Spleen (tissue), 13 donors: ENCODE measurements at places on chromosomes 12 and 14. TPM values are rescaled to one million over a fixed set of nuclear protein-coding genes. Genes with fewer than 3 reads are reported as not detected.

The GDF3 gene
- total RNA-seq = 1.7 TPM

- no peaks in the 10 kb centered on the region for H3K36me3 ChIP-seq
- no peaks in the 10 kb centered on the region for H3K4me1 ChIP-seq
- H3K27ac ChIP-seq = no peak overlapping the region
- DNase-seq = no peak
Measured at GRCh38 chr12:117587631-117588287, 226.3 kb upstream of the NOS1 start.

- peaks cover 58% of the 10 kb centered on the region for H3K27me3 ChIP-seq
- H3K4me1 ChIP-seq = peaks cover 5% of the 10 kb centered on the region
- peak; percentile 89 for DNase-seq
- H3K36me3 ChIP-seq = no peaks in the 10 kb centered on the region
- no peak overlapping the region for H3K27ac ChIP-seq
Measured at GRCh38 chr14:74257078-74257940, 18.1 kb downstream of the VSX2 start.

GRCh38 chr14:92666251-92666650 is 82.2 kb downstream of the LGMN start:
- peaks cover 12% of the 10 kb centered on the region for H3K4me1 ChIP-seq
- peak overlapping the region; percentile 96 for H3K27ac ChIP-seq
- no peak overlapping the region for H3K4me3 ChIP-seq
- H3K36me3 ChIP-seq = peaks cover 27% of the 10 kb centered on the region
- H3K27me3 ChIP-seq = no peaks in the 10 kb centered on the region
- no peak for DNase-seq

DNA sequence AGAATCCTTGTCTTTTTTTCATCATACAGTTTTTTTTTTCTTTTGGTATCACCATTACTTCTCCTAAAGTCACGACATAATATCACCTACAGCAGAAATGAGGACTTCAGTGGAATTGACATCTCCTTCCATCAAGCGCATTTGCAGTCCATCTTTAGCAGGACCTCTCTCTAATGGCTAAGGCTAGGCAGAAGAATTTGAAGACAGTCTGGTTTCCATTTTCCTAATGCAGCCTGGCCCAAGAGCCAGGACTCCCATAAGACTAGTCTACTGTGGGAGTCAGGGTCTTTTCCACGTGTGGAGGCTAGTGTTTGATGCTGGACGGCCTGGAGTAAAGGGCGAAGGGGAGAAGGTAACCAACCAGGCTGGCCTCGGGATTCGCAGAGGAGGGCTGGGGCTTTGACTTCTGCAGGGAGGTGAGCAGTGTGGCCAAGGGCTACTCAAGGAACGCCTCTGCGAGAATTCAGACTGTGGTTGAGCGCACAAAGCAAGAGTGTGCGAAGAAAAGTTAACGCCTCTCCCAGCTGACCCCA is 769 bp upstream of the ZNF740 start:
- no peaks in the 10 kb centered on the region for H3K27me3 ChIP-seq
- peaks cover 32% of the 10 kb centered on the region for H3K36me3 ChIP-seq
- H3K4me3 ChIP-seq = peak overlapping the region; percentile 67
- H3K27ac ChIP-seq = peak overlapping the region; percentile 96
- peaks cover 31% of the 10 kb centered on the region for H3K4me1 ChIP-seq

DNA sequence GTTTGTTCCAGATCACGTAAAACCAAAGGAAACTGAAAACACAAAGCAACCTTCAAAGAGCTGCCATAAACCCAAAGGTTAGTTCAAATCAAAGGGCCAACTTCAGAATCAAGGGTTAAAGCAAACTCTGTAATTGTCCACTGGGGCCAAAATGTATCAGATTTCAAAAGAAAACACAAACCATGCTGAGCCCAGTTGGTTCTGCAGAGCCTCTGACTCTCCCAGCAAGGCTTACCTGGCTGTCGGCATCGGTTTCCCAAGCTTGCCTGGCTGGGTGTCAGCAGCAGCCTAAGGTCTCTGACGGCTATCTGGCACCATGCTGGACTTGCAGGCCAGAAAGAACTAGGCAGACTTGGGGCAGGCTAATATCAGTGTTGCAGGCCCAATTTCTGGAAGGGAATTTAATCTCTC is 125.3 kb downstream of the DAD1 start:
- H3K4me3 ChIP-seq = no peak overlapping the region
- H3K27ac ChIP-seq = peak overlapping the region; percentile 43
- no peaks in the 10 kb centered on the region for H3K27me3 ChIP-seq
- H3K4me1 ChIP-seq = peaks cover 13% of the 10 kb centered on the region

The FIGNL2 gene
- total RNA-seq = 1.6 TPM

DNA sequence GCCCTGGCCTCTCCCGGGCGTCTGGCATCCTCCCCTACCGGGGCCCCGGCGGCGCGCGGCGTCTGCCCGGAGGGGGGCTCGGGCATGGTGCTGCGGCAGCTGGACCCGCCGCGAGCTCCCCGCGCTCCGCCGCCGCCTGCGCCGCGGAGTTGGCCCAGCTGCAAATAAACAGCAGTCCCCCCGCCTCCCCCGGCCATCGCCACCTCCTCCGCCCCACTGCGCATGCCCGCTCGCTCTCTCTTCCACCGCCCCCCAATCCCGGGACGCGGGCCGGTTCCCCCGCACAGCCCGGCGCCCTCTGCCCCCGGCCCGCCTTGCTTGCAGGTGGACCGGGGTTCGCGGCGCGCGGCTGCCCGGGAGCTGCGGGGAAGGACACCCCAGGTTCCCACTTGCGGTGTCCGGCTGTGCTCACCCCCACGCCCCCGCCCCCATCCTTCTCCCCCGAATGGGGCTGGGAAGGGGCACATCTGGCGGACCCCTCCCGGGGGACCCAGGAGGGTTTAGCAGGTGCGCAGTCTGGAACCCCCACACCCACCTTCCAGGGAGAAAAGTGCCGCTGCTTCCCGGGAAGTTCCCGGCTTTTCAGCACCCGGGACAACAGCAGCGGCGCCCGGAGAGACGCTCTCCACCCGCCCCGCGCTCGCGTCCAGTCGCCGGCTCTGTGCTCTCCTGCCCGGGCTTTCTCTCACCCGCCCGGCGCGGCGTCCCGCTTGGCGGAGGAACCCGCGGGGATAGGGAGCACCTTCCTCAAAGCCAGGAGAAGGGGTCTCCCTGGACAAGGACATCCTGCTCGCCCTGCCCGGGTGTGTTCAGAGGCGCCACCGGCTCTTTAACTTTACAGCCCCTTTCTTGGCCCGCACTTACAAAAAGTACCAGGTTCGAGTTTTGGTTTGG is at the start of gene TMTC1:
TMTC1 (minus strand) TSS at position 170 of the 894 bp plus-strand sequence. CDS start 191 bp downstream, outside the sequence.
- H3K27me3 ChIP-seq = peaks cover 24% of the 10 kb centered on the region
- H3K36me3 ChIP-seq = no peaks in the 10 kb centered on the region
- peaks cover 29% of the 10 kb centered on the region for H3K4me1 ChIP-seq
- H3K4me3 ChIP-seq = peak within 1 kb of the TSS; percentile 60

DNA sequence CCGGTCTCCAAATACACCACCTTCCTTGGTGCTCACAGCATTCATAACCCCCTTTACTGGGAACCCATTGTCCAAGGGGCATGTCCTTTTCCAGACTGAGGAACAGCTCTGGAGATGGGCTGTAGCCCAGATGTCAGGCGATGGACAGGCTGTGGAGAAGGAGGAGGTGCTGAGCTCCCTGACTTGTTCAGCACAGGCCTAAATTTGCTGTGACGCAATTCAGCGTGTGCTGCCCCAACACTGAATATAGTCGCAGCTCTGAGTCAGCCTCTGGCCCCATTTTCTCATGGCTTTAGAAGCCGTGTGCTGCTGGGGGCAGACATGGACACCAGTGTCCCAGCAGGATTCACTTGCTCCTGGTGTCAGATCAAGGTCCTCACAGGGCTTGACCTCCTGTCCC is 269.1 kb downstream of the EMP1 start:
- no peak for DNase-seq
- H3K4me3 ChIP-seq = no peak overlapping the region
- no peaks in the 10 kb centered on the region for H3K27me3 ChIP-seq

The ART4 gene
- total RNA-seq = 33.4 TPM

- H3K36me3 ChIP-seq = no peaks in the 10 kb centered on the region
- H3K27ac ChIP-seq = no peak overlapping the region
- no peak overlapping the region for H3K4me3 ChIP-seq
Measured at GRCh38 chr14:46058964-46059563, 592.5 kb downstream of the RPL10L start.

GRCh38 chr12:71478270-71478669 is 38.7 kb downstream of the LGR5 start:
- H3K27ac ChIP-seq = no peak overlapping the region
- H3K27me3 ChIP-seq = no peaks in the 10 kb centered on the region
- no peak overlapping the region for H3K4me3 ChIP-seq
- no peaks in the 10 kb centered on the region for H3K36me3 ChIP-seq
- H3K4me1 ChIP-seq = no peaks in the 10 kb centered on the region

DNA sequence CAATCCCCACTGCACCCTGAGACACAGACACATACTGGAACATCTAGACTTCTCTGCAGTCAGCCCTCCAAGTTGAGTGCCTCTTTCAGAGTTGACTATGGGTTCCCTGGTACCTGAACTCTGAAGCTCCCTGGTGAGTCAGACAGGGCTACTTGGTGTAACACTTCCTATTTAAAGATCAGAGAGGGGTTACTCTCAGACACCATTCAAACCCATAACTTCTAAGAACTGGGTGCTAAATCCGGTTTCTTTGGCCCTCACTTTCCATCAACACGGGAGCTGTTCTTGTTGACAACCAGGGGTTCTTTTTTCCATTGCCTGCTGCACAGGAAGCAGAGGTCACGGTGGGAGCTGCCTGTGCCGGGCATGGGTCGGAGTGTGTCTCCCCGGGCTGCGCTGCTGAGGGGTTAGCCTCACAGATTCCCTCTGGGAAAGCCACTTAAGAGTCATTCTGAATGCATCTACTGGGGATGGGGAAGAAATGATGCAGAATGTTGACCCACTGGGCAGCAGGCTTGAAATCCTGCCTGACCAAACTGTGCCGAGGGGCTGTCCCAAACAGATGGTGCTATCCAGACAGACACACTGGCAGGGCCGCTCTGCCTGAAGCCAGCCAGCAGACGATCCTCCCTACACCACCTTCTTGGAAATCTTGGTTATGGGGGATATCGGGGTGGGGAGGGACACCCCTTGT is 74.1 kb downstream of the PITPNM2 start:
- H3K36me3 ChIP-seq = no peaks in the 10 kb centered on the region
- DNase-seq = no peak
- peaks cover 59% of the 10 kb centered on the region for H3K4me1 ChIP-seq

DNA sequence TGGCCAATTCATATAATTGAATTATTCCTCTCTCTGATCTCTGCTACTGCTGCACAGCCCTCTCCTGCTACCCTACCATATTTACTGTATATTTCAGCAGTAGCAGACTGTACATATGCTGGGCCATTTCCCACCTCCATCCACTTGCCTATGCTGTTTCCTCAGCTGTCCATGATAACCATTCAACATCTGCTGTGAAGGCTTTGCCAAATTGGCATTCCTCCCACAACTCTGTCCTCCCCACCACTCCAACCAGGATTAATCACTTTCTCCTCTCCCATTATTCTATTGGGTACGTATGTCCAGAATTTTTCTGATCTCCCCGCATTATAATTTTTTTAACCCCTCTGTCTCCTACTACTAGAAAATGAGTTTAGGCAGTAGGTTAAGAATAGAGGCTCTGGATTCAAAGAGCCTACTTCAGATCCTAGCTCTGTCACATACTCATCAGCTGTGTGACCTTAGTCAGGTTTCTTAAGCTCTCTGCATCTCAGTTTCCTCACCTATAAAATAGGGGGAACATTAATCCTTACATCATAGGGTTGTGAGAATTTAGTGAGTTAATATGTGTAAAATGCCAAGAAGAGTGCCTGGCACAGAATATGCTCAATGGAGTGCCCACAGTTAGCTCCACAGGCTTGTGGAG is 123.3 kb downstream of the KICS2 start:
- no peaks in the 10 kb centered on the region for H3K27me3 ChIP-seq
- no peaks in the 10 kb centered on the region for H3K36me3 ChIP-seq
- no peak for DNase-seq
- H3K4me3 ChIP-seq = no peak overlapping the region
- H3K27ac ChIP-seq = no peak overlapping the region

GRCh38 chr14:21414137-21414631 is 30.4 kb upstream of the SUPT16H start:
- H3K36me3 ChIP-seq = peaks cover 94% of the 10 kb centered on the region
- H3K27ac ChIP-seq = no peak overlapping the region
- H3K4me3 ChIP-seq = no peak overlapping the region
- H3K27me3 ChIP-seq = no peaks in the 10 kb centered on the region

The APOF gene
- total RNA-seq = not detected

The KCNA1 gene
- 0.23 TPM for total RNA-seq

The TAS2R13 gene
- 2.1 TPM for total RNA-seq

DNA sequence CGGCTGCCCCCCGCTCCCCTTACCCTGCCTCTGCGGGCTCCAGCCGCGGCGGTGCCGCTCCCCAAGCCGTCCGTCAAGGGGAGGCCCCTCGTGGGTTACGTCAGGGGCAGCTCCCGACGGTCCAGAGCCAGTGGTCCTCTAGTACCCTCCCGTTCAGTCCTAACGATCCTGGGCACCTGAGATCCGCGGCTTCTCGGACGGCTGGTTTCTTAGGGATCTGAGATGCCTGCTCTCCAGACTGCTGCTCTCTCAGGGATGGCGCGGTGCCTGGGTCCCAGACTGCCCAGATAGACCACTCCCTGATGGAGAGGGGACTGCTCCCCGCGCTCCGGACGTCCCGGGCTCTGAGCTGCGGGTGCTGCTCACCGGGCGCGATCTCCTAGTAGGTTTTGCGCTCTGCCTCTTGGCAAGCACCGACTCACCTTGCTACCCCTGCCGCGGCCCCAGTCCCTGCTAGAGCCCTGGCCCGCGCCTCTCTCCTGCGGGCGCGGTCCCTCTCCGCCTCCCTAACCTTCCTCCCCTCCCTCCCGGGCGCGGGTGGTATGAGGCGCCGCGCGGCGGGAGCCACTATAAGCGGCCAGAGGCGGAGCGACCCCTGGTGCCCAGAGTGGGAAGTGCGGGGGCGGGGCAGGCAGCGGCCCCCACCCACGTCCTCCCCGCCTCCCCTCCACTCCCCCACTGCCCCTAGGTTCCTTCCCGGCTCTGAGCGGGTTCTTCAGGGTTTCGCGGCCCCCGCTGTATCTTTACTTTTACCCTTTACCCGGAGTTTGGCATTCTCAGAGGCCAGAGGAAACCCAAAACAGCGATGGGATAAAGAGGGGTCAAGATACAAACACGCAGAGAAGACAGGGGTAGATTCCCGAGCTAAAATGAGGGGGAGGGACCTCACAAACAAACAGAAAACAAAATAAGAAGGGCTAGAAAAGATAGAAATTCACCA is at the start of gene C1QL4:
C1QL4 (minus strand) TSS at position 544 of the 940 bp plus-strand sequence. CDS start 711 bp downstream, outside the sequence.
- H3K27me3 ChIP-seq = peaks cover 78% of the 10 kb centered on the region
- H3K4me1 ChIP-seq = peaks cover 12% of the 10 kb centered on the region
- H3K27ac ChIP-seq = no peak within 1 kb of the TSS
- H3K36me3 ChIP-seq = no peaks in the 10 kb centered on the region
- peak within 1 kb of the TSS; percentile 34 for H3K4me3 ChIP-seq
- DNase-seq = peak; percentile 94

The MMP17 gene
- 4.0 TPM for total RNA-seq

- H3K4me3 ChIP-seq = no peak overlapping the region
- DNase-seq = no peak
- H3K27me3 ChIP-seq = no peaks in the 10 kb centered on the region
- H3K36me3 ChIP-seq = peaks cover 4% of the 10 kb centered on the region
- no peak overlapping the region for H3K27ac ChIP-seq
Measured at GRCh38 chr12:110554184-110554583, 28.9 kb downstream of the PPTC7 start.

GRCh38 chr12:7970475-7971252 is 34.7 kb upstream of the SLC2A3 start:
- peak; percentile 98 for DNase-seq
- H3K36me3 ChIP-seq = no peaks in the 10 kb centered on the region
- H3K4me1 ChIP-seq = peaks cover 15% of the 10 kb centered on the region
- H3K4me3 ChIP-seq = peak overlapping the region; percentile 47
- no peaks in the 10 kb centered on the region for H3K27me3 ChIP-seq
